ENCODE measurements at places on chromosomes 6 and 20.

DNA sequence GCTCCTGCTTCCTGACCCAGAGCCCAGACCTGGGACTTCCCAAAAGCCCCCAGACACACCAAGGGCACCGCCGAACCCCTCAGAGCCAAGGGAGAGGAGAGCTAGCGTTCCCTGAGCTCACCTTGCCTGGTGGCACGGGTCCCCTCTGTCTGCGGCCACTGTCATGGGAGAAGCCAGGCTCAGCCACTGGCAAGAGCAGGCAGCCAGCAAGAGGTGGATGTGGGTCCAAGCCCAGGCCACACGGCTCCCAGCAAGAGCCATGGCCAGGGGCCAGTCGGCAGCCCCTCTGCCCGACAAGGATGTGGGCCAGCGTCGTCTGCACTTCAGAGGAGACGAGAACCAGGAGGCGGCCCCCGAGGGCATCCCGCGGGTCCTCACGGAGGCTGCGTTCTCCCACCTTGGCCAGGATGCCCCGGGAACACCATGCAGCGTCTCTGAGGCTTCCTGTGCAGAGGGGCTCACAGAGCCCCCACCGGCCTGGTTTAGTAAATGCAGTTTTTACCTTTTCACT lies 2.2 kb upstream of the PPDPF start:
- no peak for DNase-seq

DNA sequence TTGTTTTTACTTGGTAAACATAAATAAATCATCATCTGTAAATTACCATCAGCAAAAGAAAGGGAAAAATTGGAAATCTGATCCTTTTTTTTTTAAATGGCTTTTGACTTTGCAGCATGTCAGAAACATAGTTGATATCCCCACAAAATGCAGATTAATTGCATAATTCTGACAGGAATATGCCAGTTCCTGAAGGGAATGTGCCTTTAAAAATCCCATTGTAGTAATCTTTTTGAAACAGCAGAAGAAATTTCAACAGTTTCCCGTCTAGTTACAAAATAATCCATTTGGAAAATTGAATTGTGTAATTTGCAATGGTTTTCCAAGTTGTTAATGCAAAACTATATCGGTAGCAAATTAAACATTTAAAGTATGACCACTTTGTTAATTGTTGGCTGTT lies 95.2 kb downstream of the DOK5 start:
- DNase-seq, result peak; percentile 8

DNA sequence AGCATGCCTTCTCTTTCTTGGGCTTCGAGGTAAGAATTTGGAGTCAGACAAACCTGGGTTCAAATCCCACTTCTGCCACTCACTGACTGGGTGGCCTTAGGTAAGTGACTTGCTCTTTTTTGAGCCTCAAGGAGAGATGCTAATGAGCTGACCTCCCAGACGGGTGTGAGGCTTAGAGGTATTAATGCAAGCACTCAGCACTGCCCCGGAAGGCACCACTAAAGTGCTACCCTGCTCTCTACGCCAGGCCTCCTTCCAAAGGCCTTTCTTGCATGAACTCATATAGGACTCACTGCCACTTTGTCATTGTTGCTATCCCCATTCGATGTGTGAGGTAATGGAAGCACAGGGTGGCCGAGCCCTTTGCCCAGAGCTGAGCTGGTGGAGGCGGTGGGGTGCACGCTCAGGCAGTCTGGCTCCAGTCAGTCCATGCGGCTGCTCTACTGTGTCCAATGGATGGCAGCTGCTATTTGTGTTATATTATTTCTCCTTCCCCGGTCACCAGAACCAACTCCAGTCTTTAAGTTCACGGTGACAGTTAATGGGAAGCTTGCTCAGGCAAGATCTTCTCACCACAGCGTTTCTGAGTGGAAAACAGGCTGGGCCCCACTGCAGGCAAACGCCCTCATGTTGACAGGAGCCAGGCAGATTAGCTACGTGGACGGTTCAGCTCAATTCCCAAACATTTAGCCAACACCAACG lies 55.2 kb upstream of the MLN start:
- DNase-seq, result no peak

DNA sequence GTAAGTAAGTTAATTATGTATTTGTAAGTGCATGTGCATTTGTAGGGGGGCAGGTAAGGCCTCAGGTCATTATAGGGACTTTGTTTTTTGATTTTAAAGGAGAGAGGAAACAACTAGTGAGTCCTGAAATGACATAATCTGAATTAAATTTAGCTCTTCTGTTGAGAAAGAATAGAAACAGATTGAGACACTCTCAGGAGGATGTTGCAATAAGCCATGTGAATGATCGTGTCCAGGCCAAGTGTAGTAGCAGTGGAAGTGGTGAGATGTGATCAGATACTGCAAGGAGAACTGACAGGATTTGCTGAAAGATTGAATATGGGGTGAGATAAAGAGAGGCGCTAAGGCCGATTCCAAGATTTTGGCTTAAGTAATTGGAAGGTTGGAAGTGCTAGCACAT lies 2.6 kb upstream of the CENPW start:
- DNase-seq, result peak; percentile 80

- DNase-seq, result no peak
Observed at GRCh38 chr6:75096966-75097365, 108.9 kb downstream of the COL12A1 start.

DNA sequence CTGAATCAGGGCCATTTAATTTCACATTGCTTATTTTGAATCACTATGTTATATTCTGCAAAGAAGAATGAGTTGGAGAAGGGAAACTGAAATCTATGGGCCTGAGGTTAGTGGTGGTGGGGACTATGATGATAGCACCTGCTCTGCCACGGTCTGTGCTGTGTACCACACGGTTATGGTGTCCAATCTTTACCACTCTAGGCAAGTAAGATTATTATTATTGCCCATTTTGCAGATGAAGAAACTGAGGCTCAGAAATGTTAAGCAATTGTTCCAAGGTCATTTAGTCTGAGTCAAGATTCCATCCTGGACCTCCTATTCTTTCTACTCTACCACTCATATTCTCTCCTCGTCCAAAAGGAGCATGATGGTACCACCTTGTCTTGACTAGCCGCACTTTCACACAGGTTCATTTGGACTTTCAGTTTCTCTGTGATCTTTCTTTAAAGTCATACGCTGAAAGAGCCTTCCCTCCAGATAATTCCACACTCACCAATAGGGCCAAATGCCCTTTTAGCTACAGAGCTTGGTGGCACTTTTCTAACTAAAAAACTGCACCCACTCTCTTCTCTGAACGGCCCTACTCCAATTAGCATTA lies 56.2 kb downstream of the GFOD1 start:
- no peak for DNase-seq
